ENCODE measurements at places on chromosomes 4 and X. TPM values are rescaled to one million over a fixed set of nuclear protein-coding genes. Genes with fewer than 3 reads are reported as not detected.

GRCh38 chr4:165606465-165607205, 227.8 kb downstream of the CPE start:
- H3K36me3 ChIP-seq, result no peaks in the 10 kb centered on the region
- DNase-seq, result no peak
- no peaks in the 10 kb centered on the region for H3K4me1 ChIP-seq
- no peak overlapping the region for H3K4me3 ChIP-seq
- no peak overlapping the region for H3K27ac ChIP-seq

DNA sequence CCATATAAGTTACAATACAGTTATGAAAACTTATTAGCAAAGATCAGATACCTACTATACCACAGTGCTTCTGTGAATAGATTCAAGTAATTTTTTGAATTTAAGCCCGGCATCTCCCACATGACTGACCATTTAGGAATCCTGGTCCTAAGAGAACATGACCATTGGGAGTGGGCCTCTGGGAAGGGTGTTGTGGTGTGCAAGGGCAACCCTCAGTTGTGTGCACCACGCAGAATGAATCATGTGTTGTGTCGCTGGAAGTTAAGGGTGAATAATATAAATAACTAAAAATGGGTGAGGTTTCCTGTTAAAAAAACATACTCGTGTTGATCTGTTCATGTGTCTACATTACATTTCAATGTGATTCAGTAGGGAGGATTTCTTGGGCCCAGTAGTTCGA, 15.5 kb downstream of the CPE start:
- H3K4me1 ChIP-seq, result no peaks in the 10 kb centered on the region
- no peak for DNase-seq
- no peak overlapping the region for H3K4me3 ChIP-seq
- no peaks in the 10 kb centered on the region for H3K27me3 ChIP-seq
- no peaks in the 10 kb centered on the region for H3K36me3 ChIP-seq

GRCh38 chr4:150336676-150337412, 245.1 kb upstream of the MAB21L2 start:
- no peaks in the 10 kb centered on the region for H3K27me3 ChIP-seq
- H3K36me3 ChIP-seq, result no peaks in the 10 kb centered on the region
- no peak overlapping the region for H3K4me3 ChIP-seq

DNA sequence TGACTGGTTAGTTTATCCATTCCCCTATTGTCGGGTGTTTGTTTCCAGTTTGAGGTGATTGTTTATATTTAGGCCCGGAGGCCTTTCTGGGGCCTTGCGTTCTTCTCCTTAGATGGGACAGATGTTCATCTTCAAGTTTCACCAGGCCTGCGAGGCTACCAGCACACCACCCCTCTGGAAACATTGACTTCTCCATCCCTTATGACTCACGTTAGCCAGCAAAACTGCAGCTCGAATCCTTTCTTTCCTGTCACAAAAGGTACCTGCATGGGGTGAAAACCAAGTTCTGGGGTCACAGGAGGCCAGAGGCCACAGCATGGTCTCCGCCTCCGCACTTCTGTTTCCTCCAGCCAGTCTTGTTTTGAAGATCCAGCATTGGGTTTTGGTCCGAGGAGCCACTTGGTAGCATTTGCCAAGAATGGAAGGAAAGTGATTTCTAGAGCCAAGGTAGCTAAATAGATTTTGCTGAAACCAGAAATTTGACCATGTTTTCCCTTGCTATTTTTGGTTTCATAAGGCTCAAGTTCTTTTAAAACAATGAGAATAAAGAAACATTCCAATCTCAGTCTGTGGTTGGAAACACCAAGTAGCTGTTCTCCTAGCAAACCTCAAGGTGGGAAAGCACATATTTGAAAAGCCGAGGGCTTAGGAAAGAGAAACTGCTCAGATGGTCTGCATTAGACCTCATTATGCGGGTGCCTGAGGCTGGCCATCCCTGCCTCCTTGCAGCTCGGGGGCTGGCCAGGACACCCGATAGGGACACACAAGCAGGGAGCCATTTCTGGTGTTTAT, 5.6 kb downstream of the NYX start:
- no peaks in the 10 kb centered on the region for H3K36me3 ChIP-seq
- H3K27ac ChIP-seq, result no peak overlapping the region
- no peaks in the 10 kb centered on the region for H3K27me3 ChIP-seq
- H3K4me3 ChIP-seq, result no peak overlapping the region
- DNase-seq, result no peak

GRCh38 chrX:38987198-38987651, 186.0 kb downstream of the MID1IP1 start:
- no peak overlapping the region for H3K27ac ChIP-seq
- H3K4me3 ChIP-seq, result no peak overlapping the region
- H3K4me1 ChIP-seq, result no peaks in the 10 kb centered on the region
- H3K36me3 ChIP-seq, result no peaks in the 10 kb centered on the region
- no peaks in the 10 kb centered on the region for H3K27me3 ChIP-seq

- no peak overlapping the region for H3K4me3 ChIP-seq
- no peak overlapping the region for H3K27ac ChIP-seq
- peaks cover 29% of the 10 kb centered on the region for H3K4me1 ChIP-seq
- H3K36me3 ChIP-seq, result no peaks in the 10 kb centered on the region
- no peak for DNase-seq
These were observed 106.3 kb downstream of the FAM53A start for GRCh38 chr4:1577822-1578217.

DNA sequence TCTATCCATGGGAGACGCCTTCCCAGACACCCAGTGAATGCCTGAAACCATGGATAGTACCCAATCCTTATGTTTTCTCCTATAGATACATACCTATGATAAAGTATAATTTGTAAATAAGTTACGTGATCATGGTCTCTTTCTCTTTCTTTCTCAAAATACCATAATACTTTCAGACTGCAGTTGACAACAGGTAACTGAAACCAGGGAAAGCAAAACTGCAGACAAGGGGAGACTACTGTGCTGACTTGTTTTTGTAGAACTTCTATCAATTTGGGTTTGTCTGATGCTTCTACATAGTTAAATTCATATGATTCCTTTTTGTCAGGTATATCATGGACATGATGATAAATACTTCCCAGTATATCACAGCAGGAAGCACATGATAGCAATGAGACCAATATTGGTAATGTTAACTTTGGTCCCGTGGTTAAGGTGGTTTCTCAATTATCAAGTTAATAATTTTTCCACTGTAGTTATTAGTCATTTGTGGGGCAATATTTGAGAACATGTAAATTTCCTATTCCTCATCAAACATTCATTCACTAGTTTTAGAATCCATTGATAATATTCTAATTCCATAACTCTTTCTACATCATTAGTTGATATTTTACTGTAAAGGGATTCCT, 298.0 kb upstream of the TET2 start:
- no peak for DNase-seq
- H3K4me3 ChIP-seq, result no peak overlapping the region
- no peak overlapping the region for H3K27ac ChIP-seq
- no peaks in the 10 kb centered on the region for H3K4me1 ChIP-seq

- no peak overlapping the region for H3K27ac ChIP-seq
- DNase-seq, result no peak
- H3K36me3 ChIP-seq, result no peaks in the 10 kb centered on the region
- no peaks in the 10 kb centered on the region for H3K4me1 ChIP-seq
These were observed 51.4 kb downstream of the NDST3 start for GRCh38 chr4:118085700-118086099.

DNA sequence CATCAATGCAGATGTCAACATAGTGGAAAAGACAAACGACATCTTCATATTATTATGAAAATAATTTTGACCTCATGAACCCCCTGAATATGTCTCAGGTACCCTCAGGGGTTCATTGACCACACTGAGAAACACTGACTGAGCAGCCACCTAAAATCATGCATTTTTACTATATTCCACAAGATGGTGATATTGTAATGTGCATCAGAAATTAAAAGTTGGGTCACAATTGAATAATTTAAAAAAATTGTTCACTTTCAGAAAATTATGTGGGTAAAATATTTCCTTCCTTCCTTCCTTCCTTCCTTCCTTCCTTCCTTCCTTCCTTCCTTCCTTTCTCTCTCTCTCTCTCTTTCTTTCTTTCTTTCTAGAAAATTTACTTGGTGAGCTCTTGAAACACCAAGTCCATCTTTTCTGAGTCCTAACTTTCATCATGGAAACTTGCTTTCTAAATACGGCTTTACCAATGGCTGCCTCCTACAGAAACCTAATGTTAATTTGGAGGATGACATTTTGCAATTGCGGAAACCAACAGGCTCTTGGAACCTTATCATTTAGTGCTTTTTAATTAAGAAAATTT, 103.6 kb downstream of the RTL3 start:
- DNase-seq, result no peak
- no peak overlapping the region for H3K4me3 ChIP-seq
- H3K4me1 ChIP-seq, result no peaks in the 10 kb centered on the region
- H3K36me3 ChIP-seq, result no peaks in the 10 kb centered on the region

DNA sequence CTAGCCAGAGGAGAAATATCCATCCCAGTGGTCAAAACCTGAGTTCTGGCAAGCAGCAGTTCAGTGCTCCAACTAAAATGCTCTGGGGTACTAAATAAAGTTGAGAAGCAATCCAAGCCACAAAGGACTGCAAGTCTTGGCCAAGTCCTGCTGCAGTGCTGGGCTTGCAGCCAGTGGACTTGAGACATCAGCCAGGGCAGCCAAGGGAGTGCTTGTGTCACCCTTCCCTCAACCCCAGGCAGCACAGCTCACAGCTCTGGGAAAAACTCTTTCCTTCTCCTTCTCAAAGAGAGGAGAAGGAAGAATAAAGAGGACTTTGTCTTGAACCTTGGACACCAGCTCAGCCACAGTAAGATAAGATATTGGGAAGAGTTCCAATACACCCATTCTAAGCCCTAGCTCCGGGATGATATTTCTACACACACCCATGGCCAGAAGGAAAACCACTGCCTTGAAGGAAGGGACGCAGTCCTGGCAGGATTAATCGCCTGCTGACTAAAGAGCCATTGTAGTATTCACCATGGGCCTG, 99.8 kb downstream of the PTCHD1 start:
- no peak overlapping the region for H3K4me3 ChIP-seq
- H3K27ac ChIP-seq, result peak overlapping the region; percentile 56
- no peaks in the 10 kb centered on the region for H3K36me3 ChIP-seq

MTNR1A gene
- total RNA-seq, result not detected

COX7B gene
- total RNA-seq, result 1,439 TPM

SSX3 gene
- total RNA-seq, result not detected

CLDN34 gene
- total RNA-seq, result not detected

LONRF3 gene
- 8.8 TPM for total RNA-seq

USP17L24 gene
- not detected for total RNA-seq
